ENCODE measurements at places on chromosomes 5 and 9.

DNA sequence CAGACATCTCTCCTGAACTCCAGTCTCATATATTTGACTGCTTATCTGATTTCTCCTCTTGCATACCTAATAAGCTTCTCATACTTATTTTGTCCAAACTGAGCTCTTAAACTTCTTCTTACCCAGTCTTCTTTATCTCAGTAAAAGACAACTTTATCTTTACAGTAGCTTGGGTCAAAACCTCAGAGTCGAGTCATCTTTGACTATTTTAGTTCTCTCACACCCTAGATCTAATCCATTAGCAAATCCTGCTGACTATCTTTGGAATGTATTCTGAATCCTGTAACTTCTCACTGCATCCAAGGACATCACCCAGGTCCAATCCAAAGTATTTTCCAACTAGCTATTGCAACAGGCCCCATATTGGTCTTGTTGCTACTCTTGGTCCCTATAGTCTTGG lies 11.8 kb upstream of the JAK2 start:
- DNase-seq: no peak

DNA sequence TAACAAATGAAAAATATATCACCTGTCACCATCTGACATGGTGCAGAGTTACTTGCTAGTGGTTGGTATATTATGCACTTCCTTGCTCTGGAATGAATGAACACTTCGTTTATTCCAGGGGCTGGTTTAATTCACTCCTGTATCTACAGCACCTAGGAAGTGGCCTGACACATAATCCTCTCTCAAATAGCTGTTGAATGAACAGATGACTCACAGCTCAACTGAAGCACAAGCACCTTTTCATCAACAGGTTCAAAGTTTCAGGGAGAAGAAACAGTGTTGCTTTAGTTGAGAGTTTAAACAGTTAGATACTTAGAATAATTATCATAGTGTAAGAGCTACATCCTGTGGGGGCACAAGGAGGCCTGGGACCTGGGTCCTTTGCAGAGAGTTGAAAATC lies 135.0 kb upstream of the DAP start:
- DNase-seq: no peak

GRCh38 chr5:175561085-175561484 lies 82.7 kb downstream of the SFXN1 start:
- DNase-seq: no peak

DNA sequence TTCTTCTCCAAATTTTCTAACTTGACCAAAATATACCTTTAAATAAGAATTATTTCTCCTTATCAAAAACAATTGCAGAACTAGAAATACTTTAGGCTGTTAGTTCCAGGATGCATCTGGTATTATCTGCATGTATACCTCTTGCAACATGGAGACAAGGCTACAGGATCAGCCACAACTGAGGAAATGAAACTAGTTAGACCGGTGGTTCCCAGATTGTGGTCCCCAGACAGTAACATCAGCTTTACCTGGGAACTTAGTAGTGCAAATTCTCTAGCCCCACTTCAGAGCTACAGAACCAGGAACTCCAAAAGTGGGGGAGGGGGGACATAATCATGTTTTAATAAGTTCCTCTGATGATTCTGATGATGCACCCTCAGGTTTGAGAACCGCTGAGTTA lies 61.6 kb upstream of the C9orf72 start:
- no peak for DNase-seq

DNA sequence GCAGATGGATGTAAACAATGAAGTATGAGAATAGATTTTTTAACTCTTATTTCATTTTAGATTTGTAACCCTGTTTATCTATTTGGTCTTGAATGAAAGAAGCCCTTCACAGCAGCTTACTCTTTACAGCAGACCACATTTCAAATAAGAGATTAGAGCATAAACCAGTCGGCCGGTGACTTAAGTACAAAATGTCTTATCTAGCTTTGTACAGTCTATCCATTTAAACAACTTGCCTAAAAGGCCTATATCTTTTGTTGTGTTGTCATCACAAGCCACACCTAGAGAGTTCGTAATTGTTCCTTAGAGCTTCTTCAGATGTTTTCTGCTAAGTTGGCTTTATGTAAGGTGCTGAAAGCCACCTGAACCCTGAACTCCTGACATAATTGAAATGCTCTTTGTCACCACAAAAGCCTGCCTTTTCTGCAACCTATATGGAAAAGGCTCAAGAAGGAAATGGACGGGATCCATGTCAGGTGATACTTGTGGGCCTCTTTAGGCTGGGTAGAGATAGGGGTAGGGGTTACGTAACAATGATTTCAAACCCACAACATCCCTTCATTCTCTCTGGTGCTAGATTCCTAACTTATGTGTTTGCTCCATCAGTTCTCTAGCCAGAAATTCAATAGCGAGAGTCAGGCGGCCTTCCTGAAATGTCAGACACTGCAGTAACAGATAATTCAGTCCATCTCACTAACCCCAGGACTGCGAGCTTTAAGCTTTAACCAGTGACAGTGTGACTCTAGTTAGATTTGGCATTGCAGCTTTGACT lies 162.5 kb downstream of the CD180 start:
- DNase-seq: no peak

DNA sequence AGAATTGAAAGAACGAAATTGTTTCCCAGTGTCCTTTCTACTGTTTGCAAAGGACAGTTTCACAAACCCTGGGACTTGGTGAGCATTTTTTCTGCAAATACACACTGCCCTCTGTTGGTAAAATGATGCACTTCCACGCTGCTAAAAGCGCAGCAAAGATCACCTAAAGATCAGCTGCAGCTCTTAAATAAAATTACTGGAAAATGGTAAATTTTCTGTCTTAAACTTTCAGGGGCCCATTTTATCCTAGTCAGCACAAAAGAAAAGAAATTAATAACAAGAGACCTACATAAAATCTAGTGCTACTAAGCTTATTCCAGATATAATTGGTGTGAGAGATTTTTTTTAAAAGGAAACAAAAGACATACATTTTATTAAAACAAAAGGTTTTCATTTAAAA lies 566.0 kb downstream of the CAAP1 start:
- DNase-seq: peak; percentile 69

GRCh38 chr9:106286249-106286648 lies 576.7 kb upstream of the ZNF462 start:
- DNase-seq: peak; percentile 36

DNA sequence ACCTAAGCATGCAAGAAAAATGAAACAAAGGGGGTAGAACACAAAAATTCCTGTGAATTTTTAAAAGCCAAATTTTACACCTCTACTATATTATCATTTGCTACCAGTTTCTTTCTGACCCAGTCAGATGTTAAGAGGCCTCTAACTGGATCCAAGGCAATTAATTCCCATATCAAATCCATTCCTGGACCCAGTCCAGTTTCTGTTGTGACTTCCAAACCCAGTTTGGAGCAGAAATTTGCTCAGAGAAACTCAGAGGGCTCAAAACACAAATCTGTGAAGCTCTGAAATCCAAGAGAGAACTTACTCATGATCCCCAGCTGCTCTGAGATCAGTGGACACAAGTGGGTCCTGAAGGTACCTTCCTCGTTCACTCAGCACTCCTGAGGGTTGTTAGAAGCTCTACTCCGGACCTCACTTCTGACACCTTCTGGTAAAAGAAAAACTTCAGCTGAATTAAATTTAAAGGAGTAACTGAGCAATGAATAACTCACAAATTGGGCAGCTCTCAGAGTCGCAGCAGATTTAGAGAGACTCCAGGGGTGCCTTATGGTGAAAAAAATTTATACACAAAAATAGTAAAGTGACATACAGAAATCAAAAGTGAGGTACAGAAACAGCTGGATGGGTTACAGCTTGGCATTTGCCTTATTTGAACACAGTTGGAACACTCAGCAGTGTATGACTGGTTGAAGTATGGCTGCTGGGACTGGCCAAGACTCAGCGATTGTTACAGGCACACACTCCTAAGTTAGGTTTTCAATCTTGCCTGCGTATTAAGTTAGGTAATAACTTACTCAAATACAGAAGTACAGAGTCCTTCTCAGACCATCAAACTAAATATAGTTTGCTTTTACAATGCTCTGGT lies 32.4 kb downstream of the INSL4 start:
- no peak for DNase-seq

- DNase-seq: no peak
Measured at GRCh38 chr9:38376021-38376670, 16.4 kb upstream of the ALDH1B1 start.

GRCh38 chr5:113024076-113024697 lies 47.6 kb downstream of the DCP2 start:
- no peak for DNase-seq

DNA sequence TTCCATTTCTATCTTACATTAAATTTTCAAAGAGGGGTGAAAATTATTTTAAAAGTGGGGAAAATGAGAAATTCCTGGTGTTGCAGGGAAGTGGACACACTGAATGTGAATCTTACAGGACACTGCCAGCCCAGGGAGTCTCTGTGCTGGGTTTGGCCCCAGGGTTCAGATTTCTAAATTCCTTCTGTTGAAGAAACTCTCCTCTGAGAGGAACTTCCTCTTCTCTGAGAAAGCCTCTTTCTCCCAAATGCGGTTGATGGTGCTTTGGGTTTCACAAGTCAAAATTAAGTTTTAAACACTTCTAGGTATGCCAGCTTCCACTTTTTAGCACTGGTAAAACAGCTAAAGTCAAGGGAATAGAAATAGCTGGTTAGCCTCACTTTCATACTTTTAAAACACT lies 317.9 kb upstream of the ITGA1 start:
- DNase-seq: no peak

DNA sequence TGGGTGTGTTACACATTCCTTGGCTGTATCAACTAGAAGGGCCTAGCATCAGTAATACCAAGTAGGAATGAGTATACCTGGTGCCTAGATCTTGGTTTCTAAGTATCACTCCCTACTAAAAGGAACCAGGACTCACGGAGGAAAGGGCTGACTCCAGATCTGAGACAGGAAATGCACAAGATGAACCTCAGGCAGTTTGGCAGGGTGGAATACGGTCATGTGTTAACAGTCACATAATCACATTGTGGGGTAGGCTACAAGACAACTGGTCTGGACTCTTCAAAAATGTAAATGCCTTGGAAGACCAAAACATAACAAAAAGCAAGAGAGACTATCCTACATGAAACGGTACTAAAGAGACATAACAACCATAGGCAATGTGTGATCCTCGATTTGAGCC lies 158.8 kb downstream of the CRB2 start:
- DNase-seq: no peak

DNA sequence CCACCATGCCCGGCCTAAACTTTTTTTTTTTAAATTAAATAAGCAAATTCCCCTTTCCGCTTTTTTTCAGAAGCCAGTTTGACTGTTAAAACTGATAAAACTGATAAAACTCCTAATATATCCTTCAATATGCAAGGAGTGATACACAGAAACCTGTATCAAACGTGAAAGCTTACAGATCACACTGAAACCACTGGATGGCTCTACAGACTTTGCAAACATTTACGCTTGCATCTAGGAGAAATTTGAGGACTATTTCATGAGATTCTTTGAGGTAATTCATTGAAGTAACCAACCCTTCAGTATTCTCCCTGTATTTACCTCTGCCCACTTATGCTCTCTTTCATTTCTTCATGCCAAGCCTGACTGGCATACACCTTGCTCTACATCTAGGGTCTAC lies 40.6 kb upstream of the CHD1 start:
- DNase-seq: no peak

- no peak for DNase-seq
Measured at GRCh38 chr9:4463824-4464223, 26.4 kb upstream of the SLC1A1 start.

DNA sequence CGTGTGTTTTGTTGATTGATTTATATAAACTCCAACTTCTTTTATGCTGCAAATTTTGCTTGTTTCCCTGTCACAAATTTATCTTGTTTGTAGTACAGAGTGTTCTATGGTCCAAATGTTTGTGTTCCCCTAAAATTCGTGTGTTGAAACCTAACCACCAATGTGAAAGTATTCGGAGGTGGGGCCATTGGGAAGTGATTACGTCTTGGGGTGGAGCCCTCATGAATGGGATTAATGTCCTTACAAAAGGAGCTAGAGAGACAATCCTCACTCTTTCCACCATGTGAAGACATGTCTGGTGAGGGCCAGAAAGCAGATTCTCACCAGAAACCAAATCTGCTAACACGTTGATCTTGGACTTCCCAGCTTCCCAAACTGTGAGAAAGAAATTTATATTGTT lies 262.0 kb downstream of the MAN2A1 start:
- no peak for DNase-seq

DNA sequence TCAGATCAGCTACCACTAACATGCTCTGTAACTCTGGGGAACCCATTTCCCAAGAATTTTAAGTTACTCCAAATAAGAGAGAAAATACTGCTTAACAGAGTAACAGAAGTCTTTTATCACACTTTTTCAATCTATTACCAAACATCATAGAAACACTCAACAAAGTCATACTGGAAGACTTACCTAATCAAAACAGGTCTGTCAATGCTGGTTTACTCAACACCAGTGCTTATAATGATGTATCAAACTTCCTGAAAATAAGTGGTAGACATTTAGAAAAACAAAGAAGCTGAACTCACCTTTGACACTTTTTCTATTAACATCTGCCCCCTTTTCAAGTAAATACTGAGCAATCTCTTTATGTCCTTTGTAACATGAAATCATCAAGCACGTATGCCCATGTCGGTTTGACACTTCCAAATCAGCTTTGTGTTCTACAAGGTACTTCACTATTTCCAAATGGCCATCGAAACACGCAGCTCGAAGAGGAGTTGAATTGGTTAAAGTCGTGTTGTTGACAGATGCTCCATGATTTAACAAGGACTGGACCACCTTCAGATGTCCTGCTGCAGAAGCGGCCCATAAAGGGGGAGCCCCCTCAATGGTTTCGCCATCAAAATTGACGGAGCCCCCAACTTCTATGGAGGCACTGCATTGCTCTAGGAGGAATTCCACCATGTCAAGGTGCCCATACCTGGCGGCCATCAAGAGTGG lies 1.8 kb downstream of the FEM1C start:
- DNase-seq: no peak

DNA sequence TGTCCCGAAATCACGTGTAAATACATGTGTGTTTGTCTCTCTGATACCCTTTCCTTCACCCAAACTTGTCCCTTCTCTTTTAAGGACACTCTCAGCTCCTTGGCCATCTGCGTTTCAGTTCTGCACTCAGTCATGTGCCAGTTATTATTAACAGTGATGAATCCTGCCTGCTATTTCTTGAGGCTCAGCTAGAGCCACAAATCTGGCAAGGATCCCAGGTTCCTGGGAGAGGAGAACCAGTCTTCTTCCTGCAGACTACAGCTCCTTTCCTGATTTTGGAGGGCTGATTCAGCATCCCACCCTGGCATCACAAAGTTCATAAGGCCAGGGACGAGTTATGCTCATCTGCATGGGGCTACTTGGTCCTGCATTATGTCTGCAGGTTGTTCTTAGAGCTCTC lies 5.6 kb downstream of the MAMDC2 start:
- DNase-seq: peak; percentile 74

GRCh38 chr5:68177676-68178075 lies 37.9 kb upstream of the PIK3R1 start:
- DNase-seq: no peak

All from adrenal gland (tissue), 19 donors.